Cortex of kidney (tissue), 1 donor: ENCODE measurements at places on chromosomes 1 and 21.

DNA sequence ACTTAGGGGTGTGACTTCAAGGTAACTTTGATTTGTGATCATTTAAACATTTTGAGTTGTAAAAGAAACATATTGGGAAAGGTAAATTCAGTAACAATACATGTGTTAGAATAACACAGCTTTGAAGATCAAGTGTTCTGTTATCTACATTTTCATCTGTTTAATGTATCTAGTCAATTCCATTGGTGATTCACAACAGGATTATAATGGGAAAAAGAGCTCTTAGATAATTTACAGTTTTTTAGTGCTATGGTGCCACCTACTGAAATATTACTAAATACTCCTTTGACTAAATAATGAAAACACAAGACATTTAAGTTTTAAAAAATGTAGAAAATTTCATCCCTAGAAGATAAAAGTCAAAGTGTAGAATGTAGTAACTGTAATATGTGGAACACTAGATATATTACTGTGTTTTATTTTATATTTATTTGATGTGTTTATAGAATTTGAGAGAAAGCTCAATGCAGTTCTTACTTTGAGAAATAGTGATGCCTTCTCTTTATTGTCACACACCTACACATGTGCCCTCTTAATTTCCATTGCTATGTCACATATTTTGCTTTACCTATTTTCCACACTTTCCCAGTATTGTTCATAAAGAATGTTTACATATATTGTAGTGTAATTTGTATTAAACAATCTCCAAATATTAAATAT, 47.4 kb downstream of the PTPRC start:
- no peak for DNase-seq

DNA sequence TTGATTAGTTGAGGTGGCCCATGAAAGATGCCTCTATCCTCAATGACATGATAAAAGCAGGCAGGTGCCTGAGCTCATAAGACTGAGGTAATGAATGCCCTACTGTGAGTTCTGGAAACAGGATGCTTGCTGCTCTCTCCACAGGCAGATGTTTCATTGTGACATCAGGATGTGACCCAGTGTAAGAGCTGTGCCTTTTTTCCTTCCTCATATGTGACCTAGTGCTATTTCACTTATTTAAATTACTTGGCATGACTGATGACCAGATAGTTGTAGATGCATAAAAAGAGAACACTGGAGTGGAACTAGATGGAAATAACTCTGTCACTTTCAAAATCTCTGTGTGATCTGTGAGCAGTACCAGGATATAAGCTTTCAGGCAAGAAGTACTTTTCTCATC, 31.9 kb downstream of the KIF14 start:
- DNase-seq = no peak

DNA sequence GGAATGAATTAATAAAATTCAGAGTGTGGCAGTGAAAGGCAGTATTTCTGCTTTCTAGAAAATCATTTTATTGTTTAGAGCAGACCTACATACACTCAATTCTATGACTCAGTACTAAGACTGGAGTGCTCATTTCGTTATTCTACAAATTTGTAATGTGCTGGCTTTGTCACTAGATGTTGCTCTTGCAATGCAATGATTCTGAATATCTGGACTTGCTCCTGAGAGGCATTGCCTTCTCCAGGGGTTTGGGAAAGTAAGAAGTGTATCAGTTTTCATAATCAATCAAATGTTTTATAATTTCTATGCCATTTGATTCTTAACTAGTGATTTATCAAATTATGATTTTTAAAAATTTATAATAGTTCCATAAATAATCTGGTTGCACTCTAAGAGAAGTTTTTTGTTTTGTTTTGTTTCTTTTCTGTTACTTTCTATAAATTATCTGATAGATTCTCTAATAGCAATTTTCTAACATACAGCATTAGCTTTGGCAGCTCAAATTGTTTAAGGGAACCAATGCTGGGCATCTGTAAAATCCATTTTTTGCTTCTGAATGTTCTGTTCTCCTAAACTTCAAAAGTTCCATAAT, 280.5 kb upstream of the SGIP1 start:
- no peak for DNase-seq

- no peak for DNase-seq
Measured at GRCh38 chr1:100249155-100249536, 488 bp downstream of the DBT start.

DNA sequence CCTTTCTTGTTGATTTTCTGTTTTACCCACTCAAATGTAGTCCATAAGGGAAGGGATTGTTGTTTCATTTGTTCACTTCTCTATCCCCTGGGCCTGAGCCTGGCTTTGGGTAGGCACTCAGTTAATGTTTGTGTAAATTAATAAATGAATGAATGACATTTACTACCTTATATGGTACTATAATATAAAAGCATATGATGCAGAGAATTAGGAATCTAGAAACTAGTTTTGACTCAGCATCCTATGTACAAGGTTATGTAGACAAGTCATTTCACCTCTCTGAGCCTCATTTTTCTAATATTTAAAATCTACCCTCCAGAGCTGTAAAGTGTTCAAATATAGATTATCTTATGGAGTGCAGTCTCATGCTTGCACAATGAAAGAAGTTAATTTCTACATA, 68.9 kb upstream of the S1PR1 start:
- no peak for DNase-seq

DNA sequence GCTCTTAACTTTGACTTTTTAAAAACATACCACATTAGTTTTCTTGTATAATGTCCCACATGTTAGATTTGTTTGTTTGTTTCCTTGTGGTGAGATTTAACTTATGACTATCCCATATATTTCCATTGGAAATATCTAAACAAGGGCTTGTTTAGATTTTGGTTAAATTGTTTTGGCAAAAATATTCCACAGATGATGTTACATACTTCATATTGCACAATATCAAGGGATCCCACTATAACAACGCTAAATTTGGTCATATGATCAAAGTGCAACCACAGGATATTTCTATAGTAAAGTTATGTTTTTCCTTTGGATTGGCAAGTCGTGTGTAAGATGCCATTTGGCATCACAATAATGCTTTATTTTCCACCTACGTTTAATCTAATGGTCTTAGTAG, 396.7 kb downstream of the TGFB2 start:
- DNase-seq = no peak

DNA sequence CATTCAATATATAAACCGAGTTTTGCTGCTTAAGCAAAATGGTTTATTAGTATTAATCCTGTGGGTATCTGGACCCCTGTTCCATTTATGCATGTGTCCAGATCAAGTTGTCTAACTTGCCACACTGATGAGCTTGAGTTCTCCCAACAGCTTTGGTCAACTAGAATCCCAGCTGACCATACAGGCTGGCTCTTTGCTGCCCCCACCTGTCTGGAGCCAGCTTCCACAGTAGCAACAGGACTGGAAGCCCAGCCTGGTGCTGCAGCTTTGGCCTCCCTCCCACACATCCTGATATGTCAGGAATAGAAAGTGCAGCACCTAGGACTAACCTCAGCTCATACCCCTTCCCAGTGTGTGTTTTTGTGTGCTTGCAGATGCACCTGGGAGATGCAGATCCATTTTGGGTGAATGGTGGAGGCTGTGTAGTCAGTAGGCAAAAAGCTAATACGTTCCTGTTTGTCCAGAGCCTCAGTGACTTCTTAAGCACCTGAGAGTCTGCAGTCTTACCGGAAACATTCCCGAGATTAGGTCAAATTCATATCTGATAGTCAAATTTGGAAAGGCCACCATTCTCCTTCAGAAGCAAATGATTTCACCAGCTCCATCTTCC, 40.9 kb upstream of the BEND5 start:
- DNase-seq = no peak

- DNase-seq = no peak
Measured at GRCh38 chr1:11289064-11289463, 16.1 kb downstream of the UBIAD1 start.

GRCh38 chr1:155794605-155795245, 62.3 kb downstream of the GON4L start:
- no peak for DNase-seq

DNA sequence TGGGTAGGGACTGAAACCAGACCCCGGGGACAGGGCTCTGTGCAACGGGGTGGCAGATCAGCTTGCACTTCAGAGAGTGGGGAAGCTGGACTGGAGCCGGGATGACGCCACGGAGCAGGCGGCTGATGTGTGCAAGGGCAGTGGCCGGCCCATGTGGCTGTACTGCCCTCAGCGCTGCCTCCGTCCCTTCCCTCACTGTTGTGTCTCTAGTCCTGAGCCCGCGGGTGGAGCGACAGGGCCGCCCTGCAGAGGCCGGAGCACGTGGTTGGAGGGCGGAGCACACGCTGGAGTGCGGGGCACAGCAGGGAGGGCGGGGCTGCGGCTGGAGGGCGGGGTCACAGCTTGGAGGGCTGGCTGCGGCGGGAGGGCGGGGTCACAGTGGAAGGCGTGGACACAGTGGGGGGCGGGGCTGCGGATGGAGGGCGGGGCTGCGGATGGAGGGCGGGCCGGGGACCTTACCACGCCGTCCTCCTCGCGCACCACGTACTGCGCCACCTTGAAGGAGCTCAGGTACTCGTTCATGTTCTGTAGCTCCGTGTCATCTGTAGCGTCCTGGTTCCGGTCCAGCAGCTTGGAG, 52.4 kb downstream of the CHD5 start:
- DNase-seq = no peak

GRCh38 chr1:209611771-209612570, 28.5 kb downstream of the CAMK1G start:
- no peak for DNase-seq

GRCh38 chr1:220516014-220516721, 11.8 kb upstream of the MARK1 start:
- DNase-seq = no peak

- DNase-seq = no peak
Measured at GRCh38 chr1:236336084-236336483, 54.3 kb upstream of the ERO1B start.

- no peak for DNase-seq
Measured at GRCh38 chr1:27071049-27071416, 58.4 kb upstream of the TENT5B start.

DNA sequence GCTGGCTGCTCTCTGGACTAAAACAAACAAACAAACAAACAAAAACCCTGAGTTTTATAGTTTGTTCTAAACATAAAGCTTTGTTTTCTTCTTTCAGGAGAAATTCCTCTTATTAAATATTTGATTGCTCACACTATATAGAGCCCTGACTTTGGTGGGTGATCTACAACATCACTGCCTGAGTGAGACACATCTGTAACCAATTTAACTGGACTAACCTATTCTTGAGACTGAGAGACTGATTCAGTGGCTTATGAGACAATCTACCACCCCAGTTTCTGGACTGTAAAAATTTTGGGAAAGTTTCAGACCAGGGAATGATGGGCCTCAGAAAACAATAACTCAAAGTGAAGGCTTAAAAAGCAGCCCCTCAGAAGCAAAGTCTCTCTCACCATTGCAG, 537.0 kb downstream of the NEGR1 start:
- no peak for DNase-seq

- no peak for DNase-seq
Measured at GRCh38 chr1:230120289-230120920, 53.4 kb downstream of the GALNT2 start.

DNA sequence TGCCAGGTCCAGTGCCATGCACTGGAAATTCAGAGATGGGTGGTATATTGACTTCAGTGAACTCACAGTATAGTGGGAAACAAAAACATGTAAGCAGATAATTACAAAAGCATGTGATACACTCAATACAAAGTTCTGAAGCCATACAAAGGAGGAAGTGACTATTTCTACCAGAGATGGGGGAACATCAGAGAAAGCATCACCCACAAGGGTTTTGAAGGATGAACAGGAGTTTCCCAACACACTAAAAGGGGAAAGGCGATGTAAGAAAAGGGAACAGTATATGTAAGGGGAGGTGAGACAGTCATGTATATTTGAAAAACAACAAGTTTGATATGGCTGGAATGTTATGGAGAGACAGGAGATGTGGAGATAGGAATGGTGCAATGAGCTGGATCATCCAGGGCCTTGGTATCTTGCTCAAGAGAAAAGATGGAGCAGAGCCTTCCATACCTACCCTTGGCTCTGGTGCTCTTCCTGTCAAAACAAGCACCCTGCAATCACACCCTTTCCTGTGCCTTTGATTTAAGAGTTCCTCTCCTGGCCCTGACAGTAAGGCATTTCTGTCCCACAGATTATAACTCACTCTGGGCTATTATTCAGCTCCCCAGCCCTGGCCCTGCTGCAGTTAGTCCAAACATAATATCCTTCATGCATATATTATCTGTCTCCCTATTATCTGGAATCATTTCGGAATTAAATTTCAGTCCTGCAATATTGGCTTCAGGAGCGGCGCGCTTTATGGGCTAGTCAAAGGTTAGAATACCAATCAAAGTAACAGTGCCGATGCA, 60.5 kb downstream of the DMAP1 start:
- no peak for DNase-seq

- no peak for DNase-seq
Measured at GRCh38 chr1:89547563-89548116, 23.0 kb downstream of the LRRC8B start.

DNA sequence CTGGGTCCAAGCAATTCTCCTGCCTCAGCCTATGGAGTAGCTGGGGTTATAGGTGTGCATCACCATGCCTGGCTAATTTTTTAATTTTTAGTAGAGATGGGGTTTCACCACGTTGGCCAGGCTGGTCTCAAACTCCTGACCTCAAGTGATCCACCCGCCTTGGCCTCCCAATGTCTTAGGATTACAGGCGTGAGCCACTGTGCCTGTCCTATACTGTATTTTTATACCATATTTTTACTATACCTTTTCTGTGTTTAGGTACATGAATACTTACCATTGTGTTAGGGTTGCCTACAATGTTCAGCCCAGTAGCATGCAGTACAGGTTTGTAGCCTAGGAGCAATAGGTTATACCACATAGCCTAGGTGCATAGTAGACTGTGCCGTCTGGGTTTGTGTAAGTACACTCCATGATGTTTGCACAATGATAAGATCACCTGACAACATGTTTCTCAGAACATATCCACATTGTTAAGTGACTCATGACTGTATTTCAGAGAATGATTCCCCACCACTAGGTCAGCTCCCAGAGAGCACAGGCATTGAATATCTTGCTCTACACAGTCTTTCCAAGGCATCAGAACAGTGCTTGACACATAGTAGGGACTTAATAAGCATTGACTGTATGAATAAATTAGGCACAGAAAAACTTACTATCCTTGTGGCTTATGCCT, 6.0 kb upstream of the CITED4 start:
- no peak for DNase-seq

DNA sequence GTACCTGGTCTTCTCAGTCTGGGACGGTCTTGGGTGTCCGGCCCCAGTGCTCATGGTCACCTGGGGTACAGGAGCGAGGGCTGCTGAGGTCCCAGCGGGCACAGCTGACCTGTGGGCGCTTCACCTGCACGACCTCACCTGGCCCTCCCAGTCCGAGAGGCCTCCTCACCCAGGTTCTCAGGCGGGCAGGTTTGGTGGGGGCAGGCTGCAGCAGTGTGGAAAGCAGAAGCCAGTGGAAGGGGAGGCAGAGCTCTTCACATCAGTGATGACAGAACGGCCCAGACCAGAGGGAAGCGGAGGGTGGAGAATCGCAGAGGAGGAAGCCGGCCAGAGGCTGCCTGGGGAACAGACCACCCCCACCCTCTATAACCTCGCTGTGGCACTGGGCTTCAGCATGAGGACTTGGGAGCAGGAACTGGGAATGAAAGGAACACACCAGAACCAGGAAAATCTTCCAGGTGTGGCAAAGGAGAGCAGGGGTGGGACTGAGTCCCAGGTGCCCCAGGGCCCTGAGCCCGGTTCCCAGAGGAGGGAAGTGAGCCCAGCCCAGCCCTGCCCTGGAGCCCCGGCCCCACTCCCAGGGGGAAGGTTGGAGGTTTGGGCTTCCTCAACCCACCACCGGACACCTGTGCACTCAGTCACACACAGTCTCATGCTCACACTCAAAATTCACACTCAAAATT, 265.2 kb upstream of the VAMP3 start:
- DNase-seq = no peak
